ENCODE measurements at places on chromosomes 5 and 9. TPM values are rescaled to one million over a fixed set of nuclear protein-coding genes. Genes with fewer than 3 reads are reported as not detected.

DNA sequence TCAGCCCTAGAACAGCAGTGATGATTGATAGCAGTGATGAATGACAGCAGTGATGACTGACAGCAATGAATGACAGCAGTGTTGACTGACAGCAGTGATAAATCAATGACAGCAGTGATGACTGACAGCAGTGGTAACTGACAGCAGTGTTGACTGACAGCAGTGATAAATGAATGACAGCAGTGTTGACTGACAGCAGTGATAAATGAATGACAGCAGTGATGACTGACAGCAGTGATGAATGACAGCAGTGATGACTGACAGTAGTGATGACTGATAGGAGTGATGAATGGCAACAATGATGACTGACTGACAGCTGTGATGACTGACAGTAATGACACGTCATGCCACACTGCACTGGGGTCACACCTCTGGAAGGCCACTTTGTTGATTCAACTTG is 106.8 kb downstream of the ENTREP1 start:
- DNase-seq = no peak
- H3K27me3 ChIP-seq = no peaks in the 10 kb centered on the region
- no peaks in the 10 kb centered on the region for H3K36me3 ChIP-seq
- H3K27ac ChIP-seq = no peak overlapping the region
- no peaks in the 10 kb centered on the region for H3K4me1 ChIP-seq

DNA sequence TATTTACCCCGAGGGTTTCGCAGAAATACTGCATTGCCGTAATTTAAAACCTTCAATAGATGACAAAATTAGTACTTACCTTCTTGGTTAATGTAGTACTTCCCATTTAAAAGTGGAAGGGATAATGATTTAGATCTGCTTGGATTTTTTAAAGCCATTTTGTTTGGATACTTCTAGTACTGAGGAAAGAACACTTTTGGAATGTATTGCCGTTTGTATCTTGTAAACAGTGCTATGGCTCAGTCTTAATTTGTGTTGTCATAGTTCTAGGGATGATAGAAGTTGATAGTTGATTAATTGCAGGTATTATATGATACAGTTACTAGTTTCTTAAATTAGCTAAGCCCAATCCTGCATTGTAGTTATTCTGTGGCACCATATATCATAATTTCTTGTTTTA is 33.1 kb downstream of the TNPO1 start:
- peaks cover 59% of the 10 kb centered on the region for H3K4me1 ChIP-seq
- H3K27me3 ChIP-seq = no peaks in the 10 kb centered on the region
- no peak for DNase-seq
- no peak overlapping the region for H3K27ac ChIP-seq

DNA sequence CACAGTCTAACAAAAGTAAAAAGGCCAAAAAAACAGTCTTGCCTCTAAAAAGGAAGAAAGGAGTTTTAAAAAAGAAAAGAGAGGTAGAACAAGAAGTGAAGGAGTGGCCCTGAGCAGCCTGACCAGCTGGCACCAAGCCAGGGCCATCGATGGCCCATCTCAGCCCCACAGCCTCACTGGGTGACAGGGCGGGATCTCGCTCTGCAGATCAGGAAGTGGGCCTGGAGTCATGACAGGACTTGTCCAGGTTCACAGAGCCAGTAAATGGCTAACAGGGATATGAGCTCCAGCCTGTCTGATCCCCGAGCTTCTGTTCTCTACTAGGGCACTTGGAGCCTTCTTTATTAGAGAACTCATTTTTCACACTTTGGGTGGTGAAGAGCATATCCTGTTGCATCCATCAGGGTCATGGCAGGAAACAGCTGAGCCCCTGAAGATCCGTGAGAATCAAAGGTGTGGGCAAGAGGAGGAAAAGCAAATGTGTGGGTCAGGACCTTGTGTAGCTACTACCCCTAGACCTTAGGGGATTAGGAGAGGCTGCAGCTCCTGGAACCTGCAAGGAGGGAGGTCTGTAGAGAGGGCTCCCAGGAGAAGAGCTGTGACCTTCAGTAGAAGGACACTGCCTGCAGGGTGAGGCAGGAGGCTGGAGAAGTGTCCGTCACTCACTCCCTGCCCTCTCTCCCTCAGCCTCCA is 299.0 kb upstream of the MSX2 start:
- H3K4me1 ChIP-seq = no peaks in the 10 kb centered on the region
- no peak for DNase-seq
- no peaks in the 10 kb centered on the region for H3K36me3 ChIP-seq
- H3K4me3 ChIP-seq = no peak overlapping the region
- no peaks in the 10 kb centered on the region for H3K27me3 ChIP-seq

PCDHB5 gene
- total RNA-seq = 2.3 TPM

GRCh38 chr9:75242426-75242825 is 154.1 kb downstream of the OSTF1 start:
- no peak for DNase-seq
- H3K36me3 ChIP-seq = no peaks in the 10 kb centered on the region
- H3K27ac ChIP-seq = no peak overlapping the region
- no peaks in the 10 kb centered on the region for H3K4me1 ChIP-seq
- no peaks in the 10 kb centered on the region for H3K27me3 ChIP-seq
- no peak overlapping the region for H3K4me3 ChIP-seq

DNA sequence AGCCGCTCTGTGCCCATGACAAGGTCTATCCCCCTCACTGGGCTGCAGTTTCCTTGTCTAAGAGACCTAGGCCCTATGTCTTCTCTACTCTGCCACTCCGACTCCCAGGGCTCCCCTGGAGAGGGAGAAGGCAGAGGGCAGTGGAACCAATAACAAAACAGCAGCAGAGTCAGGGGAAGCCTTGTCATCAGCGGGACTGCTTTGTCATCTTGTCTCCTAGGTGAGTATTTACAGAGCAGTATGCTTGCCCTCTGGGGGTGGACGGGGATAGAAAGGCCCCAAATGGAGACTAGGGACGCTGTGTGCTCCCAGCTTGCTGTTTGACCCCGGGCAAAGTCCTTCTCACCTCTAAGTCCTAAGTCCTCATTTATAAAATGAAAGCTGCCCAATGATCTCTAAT is 318.5 kb downstream of the CDK5RAP2 start:
- H3K27ac ChIP-seq = no peak overlapping the region
- no peaks in the 10 kb centered on the region for H3K36me3 ChIP-seq
- no peak for DNase-seq
- H3K27me3 ChIP-seq = no peaks in the 10 kb centered on the region
- no peaks in the 10 kb centered on the region for H3K4me1 ChIP-seq

- no peaks in the 10 kb centered on the region for H3K27me3 ChIP-seq
- H3K27ac ChIP-seq = no peak overlapping the region
- no peaks in the 10 kb centered on the region for H3K36me3 ChIP-seq
- no peak overlapping the region for H3K4me3 ChIP-seq
- DNase-seq = no peak
- H3K4me1 ChIP-seq = no peaks in the 10 kb centered on the region
These were observed 254.4 kb downstream of the NDUFS4 start for GRCh38 chr5:53814819-53815218.

GRCh38 chr9:70218767-70219166 is 40.0 kb upstream of the SMC5 start:
- H3K4me1 ChIP-seq = no peaks in the 10 kb centered on the region
- no peaks in the 10 kb centered on the region for H3K27me3 ChIP-seq
- DNase-seq = no peak
- no peak overlapping the region for H3K27ac ChIP-seq
- peaks cover 6% of the 10 kb centered on the region for H3K36me3 ChIP-seq
- H3K4me3 ChIP-seq = no peak overlapping the region

GRCh38 chr5:159310511-159310910 is 19.8 kb downstream of the IL12B start:
- peak; percentile 86 for DNase-seq
- peaks cover 22% of the 10 kb centered on the region for H3K27me3 ChIP-seq
- peak overlapping the region; percentile 39 for H3K4me3 ChIP-seq

GRCh38 chr5:93497096-93497495 is 83.9 kb downstream of the NR2F1-AS1 start:
- H3K4me1 ChIP-seq = no peaks in the 10 kb centered on the region
- no peak overlapping the region for H3K4me3 ChIP-seq
- H3K27me3 ChIP-seq = no peaks in the 10 kb centered on the region
- H3K27ac ChIP-seq = no peak overlapping the region
- no peak for DNase-seq

SH3TC2 gene
- 1.4 TPM for total RNA-seq

PTGS1 gene
- 16.4 TPM for total RNA-seq

GRCh38 chr5:73122875-73123810 is 2.8 kb downstream of the TMEM171 start:
- DNase-seq = no peak
- no peak overlapping the region for H3K4me3 ChIP-seq
- no peaks in the 10 kb centered on the region for H3K36me3 ChIP-seq
- H3K27ac ChIP-seq = no peak overlapping the region
- peaks cover 25% of the 10 kb centered on the region for H3K27me3 ChIP-seq
